A549 treated with DMSO at 1 μM for 4 hours (cell line): ENCODE measurements at places on chromosomes 7 and 10. TPM values are rescaled to one million over a fixed set of nuclear protein-coding genes. Genes with fewer than 3 reads are reported as not detected.

Gene TUBB8
- 0.11 TPM in 1 of 5 replicates, not detected in the others for total RNA-seq

Gene TMEM184A
- total RNA-seq: 6.7 to 15.3 TPM (median 13.2 TPM) in 5 replicates

Gene LRCH4
- total RNA-seq: 12.9 to 16.1 TPM (median 14.0 TPM) in 5 replicates

Gene KLLN
- total RNA-seq: 0.52 to 0.66 TPM (median 0.64 TPM) in 5 replicates

Gene VPS37D
- total RNA-seq: 3.1 to 5.5 TPM (median 4.4 TPM) in 5 replicates

Gene TCERG1L
- not detected in 5 replicates for total RNA-seq

Gene LRRC61
- total RNA-seq: 0.05 to 0.21 TPM (median 0.10 TPM) in 4 of 5 replicates, not detected in the other

Gene TLX1
- 0.05 TPM in 1 of 5 replicates, not detected in the others for total RNA-seq

Gene MEST
- total RNA-seq: 35.0 to 43.1 TPM (median 40.3 TPM) in 5 replicates

Gene TMEM273
- not detected in 5 replicates for total RNA-seq

Gene PAX4
- not detected in 5 replicates for total RNA-seq

Gene OR9A2
- total RNA-seq: not detected in 5 replicates

Gene FZD1
- total RNA-seq: 2.4 to 2.9 TPM (median 2.6 TPM) in 5 replicates

Gene LIPM
- total RNA-seq: not detected in 5 replicates

Gene SPDYE9
- total RNA-seq: not detected in 5 replicates

Gene FOXI2
- not detected in 5 replicates for total RNA-seq

Gene OSBPL3
- total RNA-seq: 10.3 to 14.2 TPM (median 12.4 TPM) in 5 replicates

Gene GIMAP2
- 0.06 TPM in 2 of 5 replicates, not detected in the others for total RNA-seq

Gene GRID2IP
- total RNA-seq: 0.02 to 0.05 TPM in 2 of 5 replicates, not detected in the others

Gene RAMP3
- total RNA-seq: not detected in 5 replicates

Gene FRMPD2
- total RNA-seq: 0.02 to 0.08 TPM (median 0.08 TPM) in 3 of 5 replicates, not detected in the others

Gene TRAPPC14
- 9.6 to 15.3 TPM (median 14.0 TPM) in 5 replicates for total RNA-seq

Gene TDRD1
- total RNA-seq: not detected in 5 replicates

Gene NKX1-2
- total RNA-seq: 0.03 to 0.04 TPM in 2 of 5 replicates, not detected in the others

Gene MRLN
- total RNA-seq: not detected in 5 replicates

Gene FAM237B
- not detected in 5 replicates for total RNA-seq

Gene PDZD7
- 0.57 to 0.97 TPM (median 0.87 TPM) in 5 replicates for total RNA-seq

Gene TACC2
- total RNA-seq: 90.6 to 96.2 TPM (median 91.1 TPM) in 5 replicates

Gene PRKG1
- total RNA-seq: 0.16 TPM in 1 of 5 replicates, not detected in the others

Gene KLF14
- 0.05 TPM in 2 of 5 replicates, not detected in the others for total RNA-seq

Gene FAM13C
- total RNA-seq: 0.12 to 0.28 TPM (median 0.14 TPM) in 3 of 5 replicates, not detected in the others

Gene TMEM139
- 0.57 to 1.8 TPM (median 0.81 TPM) in 5 replicates for total RNA-seq

Gene WASL
- total RNA-seq: 21.2 to 27.6 TPM (median 25.3 TPM) in 5 replicates

Gene GPR37
- total RNA-seq: 0.50 to 0.63 TPM (median 0.56 TPM) in 5 replicates

Gene LIPA
- 41.8 to 56.8 TPM (median 51.2 TPM) in 5 replicates for total RNA-seq

Gene CTTNBP2
- total RNA-seq: 0.27 to 0.53 TPM (median 0.41 TPM) in 5 replicates

Gene TUBAL3
- 0.30 to 0.52 TPM (median 0.33 TPM) in 5 replicates for total RNA-seq

Gene OR13A1
- not detected in 5 replicates for total RNA-seq
